ENCODE measurements at places on chromosomes 5 and 9.

DNA sequence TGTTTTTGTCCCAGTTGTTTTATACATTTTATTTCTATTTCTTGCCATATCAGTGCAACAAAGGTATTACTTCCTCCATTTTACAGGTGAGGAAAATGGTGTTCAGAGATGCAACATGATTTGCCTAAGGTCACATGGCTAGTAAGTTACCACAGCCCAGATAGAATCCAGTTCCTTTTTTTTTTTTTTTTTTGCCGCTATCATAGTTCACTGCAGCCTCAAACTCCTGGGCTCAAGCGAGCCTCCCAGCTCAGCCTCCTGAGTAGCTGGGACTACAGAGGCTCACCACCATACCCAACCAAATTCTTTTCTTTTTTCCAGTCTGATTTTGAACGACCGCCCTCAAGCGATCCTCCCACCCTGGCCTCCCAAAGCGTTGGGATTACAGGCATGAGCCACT is 480 bp upstream of the CCDC69 start:
- DNase-seq, result peak; percentile 46

DNA sequence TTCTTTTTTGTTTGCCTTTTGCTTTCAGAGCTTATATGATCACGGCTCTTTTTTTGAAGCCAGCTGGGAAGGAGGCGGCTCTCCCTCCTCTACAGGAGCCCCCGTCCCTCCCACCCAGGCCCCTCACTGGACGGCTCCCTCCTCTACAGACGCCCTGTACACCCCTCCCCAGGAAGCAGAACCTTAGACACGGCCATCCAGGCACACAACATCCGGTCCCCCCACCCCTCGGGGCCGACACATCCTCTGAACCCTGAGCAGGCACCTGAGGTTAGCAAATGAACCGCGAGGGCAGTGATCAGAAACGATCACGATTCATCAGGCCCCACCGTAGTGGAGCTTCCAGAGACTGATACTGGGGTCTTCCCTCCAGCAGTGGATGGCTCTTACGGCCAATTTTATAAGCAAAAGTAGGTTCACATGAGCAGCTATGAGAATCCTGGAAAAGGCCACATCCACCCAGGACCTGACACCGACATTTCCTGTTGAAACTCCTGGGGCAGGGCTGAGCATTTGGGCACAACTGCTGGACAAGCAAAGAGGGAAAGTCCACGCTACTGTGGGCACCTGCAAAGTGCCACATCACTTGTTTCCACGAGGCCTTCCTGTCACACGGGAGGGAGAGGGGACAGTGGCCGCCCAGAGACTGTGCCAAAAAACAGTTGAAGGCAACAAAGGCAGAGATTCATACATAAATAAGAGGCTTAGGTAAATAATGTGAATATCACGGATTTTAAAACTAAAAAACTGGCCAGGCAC is 78.9 kb downstream of the SEMA4D start:
- peak; percentile 76 for DNase-seq

- DNase-seq, result peak; percentile 53
Measured at GRCh38 chr9:90870621-90871326, 69.2 kb downstream of the SYK start.

DNA sequence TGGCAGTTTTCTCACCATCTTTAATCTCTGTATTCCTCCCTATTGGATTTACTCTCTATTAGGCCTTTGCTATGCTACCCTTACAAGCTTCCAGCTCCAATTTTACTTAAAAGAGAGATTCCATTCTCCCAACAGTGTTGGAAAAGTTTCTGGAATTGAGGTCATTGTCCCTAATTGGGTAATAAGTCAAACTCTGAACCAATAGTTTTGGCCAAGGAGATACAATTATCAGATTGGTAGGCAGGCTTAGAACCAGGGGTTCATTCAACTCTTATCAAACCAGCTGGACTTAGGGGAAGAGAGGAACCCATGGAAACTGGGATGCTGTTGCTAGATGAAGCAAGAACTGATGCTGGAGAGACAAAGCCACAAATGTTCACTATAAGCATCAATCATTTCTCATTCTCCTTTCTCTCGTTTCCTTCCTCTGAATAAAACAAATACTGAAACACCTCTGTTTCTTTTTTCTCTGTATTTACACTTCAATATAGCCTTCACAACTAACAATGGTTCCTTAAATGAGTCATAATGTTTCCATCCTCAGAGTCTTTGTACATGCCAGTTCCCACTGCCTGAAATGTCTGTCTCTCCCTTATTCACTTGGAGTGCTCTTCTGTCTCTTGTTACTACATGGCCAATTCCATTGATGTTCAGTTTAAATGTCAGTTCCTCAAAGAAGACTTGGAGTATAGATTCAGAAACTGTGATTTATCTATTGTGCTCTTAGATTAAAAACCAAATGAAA is 587.3 kb downstream of the GABRG2 start:
- no peak for DNase-seq

GRCh38 chr9:131709771-131710431 is 30.0 kb downstream of the RAPGEF1 start:
- DNase-seq, result peak; percentile 77

- no peak for DNase-seq
Measured at GRCh38 chr5:115455301-115455707, 89.3 kb downstream of the FEM1C start.

- no peak for DNase-seq
Measured at GRCh38 chr9:14302405-14302804, 11.5 kb downstream of the NFIB start.

- peak; percentile 6 for DNase-seq
Measured at GRCh38 chr5:58761407-58761806, 178.5 kb downstream of the RAB3C start.

GRCh38 chr5:158923799-158924551 is 175.7 kb downstream of the EBF1 start:
- DNase-seq, result no peak

DNA sequence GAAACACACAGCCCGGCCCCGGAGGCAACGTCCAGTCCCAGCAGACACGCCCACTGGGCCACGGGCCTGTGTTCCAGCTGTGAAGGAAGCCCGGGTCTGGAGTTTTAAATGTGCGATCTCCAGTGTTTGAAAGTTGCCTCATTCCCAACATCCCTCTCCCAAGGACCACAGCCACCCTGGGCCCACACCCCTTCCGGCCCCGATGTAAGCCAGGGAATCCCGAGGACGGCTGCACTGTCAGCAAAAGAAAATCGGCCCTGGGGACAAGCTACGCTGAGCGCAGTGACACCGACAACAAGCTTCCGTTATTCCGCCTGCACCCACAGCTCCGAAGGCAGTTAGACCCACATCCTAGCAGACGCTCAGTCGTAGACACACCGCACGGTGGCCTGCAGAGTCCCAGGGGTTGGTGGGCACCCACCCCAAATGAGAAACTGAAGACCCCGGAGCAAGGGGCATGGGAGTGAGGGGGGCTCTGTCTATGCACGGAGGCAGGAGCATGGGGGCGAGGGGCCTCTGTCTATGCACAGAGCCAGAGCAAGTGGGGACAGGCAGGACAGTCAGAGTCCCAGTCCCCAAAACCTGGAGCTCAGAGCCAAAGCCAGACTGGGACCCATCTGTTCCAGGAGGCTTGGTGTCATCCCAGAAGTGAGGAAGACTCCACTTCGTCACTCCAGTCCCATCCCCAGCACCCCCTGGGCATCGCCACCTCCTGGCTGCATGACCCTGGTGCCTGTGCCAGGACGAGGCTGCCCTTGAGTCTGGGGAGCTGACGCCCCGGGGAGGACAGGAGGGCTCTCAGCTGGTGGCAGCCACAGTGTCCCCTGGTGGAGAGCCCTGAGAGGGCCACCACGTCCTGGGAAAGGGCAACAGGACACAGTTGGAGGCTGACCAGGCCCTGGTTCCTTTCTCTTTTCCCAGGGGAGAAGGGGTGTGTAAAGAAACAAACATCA is 23.4 kb downstream of the GLT6D1 start:
- no peak for DNase-seq

GRCh38 chr5:77518304-77518703 is 26.2 kb upstream of the WDR41 start:
- DNase-seq, result no peak

DNA sequence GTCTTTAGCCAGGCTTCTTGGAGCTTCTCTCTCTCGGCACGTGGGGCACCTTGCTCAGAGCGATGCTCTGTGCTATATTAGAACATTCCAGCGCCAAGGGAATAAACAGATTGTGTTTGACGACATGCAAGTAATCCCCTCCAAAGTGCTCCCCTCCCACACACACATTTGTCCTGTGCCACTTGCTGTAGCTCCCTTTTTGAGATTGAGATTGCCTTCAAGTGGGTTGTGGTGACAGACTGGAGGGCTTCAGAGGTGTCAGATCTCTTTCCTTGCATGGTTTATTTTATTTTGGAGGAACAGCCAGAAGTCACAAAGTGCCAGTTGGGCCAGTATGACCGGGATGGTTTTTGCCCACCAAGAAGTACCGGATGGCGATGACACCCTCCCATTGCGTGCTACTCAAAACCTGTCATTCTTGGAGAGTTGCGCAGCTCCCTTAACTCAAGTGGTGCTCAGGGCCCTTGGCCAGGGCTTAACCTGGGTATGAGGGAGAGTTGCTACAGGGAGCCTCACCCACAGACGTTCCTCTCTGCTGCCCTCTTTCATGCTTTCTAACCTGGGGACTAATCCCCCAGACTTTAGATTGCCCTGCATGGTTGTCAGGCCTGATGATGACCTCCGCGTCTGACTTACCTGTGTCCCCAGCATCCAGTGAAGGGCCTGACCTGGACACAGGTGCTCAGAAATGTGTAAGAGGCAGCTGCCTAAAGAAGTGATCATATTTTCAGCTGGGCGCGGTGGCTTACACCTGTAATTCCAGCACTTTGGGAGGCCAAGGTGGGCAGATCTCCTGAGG is 18.8 kb upstream of the RPL26L1 start:
- DNase-seq, result no peak

GRCh38 chr5:116911074-116911473 is 336.5 kb upstream of the SEMA6A start:
- DNase-seq, result no peak

- DNase-seq, result no peak
Measured at GRCh38 chr5:52685566-52685965, 102.2 kb upstream of the ITGA1 start.

GRCh38 chr5:168291964-168292785 is 730 bp downstream of the WWC1 start:
- no peak for DNase-seq

GRCh38 chr5:33315189-33315588 is 125.6 kb upstream of the TARS1 start:
- DNase-seq, result no peak

GRCh38 chr5:143413958-143414669 is 10.6 kb upstream of the NR3C1 start:
- no peak for DNase-seq

DNA sequence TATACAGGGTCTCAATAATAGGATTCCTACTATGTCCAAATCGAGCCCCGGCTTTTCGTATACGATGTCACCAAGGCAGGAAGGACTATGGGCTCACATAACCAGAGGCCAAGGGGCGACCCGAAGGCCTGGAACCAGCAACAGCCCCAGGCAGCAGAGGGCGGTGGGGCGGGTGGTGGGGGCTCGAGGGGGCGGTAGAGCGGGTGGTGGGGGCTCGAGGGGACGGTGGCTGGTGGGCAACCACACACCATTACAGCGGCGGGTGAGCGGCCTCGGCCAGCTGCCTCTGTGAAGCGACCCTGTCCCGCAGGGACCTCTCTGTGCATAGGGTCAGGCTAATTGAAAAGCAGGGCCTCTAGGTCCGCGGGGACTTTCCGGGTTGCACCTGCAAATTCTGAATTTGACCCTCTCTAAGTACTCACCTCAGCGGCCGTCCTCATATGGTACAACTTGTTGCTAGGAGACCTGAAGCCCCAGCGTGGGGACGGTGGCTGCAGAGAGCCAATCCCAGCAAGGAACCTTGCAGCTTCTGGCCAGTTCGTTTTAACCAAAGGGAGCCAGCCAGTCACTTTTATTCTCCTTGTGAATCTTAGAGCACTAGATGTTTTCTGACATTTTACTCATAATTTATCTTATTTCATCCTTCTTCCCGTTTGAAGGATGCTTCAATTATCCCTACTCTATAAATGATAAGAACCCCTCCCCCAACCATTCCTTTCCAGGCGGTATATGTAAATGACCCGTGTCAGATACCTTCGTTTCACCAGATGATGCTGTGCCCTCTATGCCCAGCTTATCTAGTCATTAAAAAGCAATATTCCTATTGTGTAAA is at the start of gene NME5:
TSS of gene NME5 (minus strand) at position 480 of the 832 bp plus-strand sequence. CDS start 648 bp downstream, outside the sequence.
- no peak for DNase-seq

DNA sequence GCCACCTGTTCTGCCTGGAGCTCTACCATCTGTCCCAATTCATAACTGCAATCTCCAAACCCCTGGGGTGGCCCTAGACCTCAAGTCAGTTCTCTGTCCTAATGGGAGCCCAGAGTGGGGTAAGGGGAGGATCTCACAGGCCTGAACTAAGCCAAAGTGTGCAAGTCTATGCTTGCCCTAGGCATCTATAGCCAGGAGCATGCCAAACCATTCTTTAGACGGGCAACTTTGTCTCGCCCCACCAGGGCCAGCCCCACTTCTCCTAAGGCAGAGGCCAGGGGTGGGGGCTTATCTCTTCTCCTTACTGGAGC is 3.3 kb downstream of the ACSL6 start:
- no peak for DNase-seq

- peak; percentile 76 for DNase-seq
Measured at GRCh38 chr9:128341435-128341849, 1.1 kb downstream of the SLC27A4 start.

DNA sequence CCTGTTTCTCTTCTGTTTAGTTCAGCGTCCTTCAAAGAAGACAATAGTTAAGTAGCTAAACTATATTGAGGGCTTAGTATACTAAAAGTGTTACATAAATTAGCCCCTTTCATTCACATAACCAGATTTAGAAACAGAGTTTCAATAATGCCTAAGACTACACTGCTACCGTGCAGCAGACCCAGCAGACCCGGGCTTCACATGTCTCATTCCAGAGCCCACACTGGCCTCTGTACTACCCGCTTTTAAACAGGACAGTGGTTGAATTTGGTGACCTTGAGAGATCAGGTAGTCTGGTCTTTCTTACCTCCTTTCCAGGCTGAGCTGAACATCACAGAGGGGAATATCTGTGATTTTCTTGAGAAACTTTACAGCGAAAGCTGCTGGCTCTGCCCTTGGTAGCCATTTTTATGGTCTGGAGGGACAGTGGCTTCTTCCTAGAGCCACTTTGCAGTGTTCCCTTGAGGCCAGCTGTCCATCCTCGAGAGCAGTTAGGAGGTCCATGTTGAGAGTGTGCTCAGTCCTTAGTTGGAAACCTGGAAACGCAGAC is 56.5 kb downstream of the SLC22A5 start:
- no peak for DNase-seq

DNA sequence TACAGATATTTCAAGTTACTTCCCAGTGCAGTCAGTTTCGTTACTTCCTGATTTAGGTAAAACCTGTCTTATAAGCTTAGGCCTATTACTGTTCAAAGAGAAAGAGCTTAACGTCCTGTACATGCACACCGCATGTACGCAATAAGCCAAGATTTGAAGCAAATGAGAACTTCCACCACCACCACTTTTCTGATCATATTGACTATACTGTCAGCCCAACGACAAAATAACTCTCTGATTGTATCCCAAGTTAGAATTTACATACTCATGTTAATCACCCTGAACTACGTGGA is 5.1 kb downstream of the NFIB start:
- no peak for DNase-seq

DNA sequence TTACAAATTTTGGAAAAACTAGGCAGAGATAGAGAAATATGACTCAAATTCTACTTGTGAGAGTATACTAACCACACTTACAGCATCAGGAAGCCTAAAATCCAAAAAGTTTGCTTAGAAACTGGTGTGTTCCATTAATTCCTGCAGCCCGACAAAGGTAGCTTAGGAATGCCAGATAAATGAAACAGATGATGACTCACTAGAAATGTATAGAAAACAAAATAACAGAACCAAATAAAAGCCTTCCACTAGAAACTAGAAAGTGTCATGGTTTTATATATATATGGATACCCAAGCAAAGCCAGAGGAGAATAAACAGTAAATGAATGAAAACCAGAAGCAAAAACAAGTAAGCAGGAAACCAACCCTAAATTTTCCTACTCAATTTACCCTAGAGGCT is 272.2 kb upstream of the PRDM9 start:
- DNase-seq, result no peak

All from CD4-positive, alpha-beta T cell treated with Interleukin-12 subunit alpha and Interleukin-12 subunit beta, for 1 hour (primary cell).